Thymus (tissue), 14 donors: ENCODE measurements at places on chromosomes 2 and 18. TPM values are rescaled to one million over a fixed set of nuclear protein-coding genes. Genes with fewer than 3 reads are reported as not detected.
A peak's percentile ranks its signal among the peaks of the same experiment; 100 is the strongest.

The SERPINB12 gene
- total RNA-seq, result 2.6 TPM

The HOXD3 gene
- total RNA-seq, result 0.28 TPM

- H3K4me1 ChIP-seq, result peaks cover 33% of the 10 kb centered on the region
- DNase-seq, result peak; percentile 35
- H3K4me3 ChIP-seq, result no peak overlapping the region
Measured at GRCh38 chr2:12176623-12177454, 430.4 kb downstream of the LPIN1 start.

DNA sequence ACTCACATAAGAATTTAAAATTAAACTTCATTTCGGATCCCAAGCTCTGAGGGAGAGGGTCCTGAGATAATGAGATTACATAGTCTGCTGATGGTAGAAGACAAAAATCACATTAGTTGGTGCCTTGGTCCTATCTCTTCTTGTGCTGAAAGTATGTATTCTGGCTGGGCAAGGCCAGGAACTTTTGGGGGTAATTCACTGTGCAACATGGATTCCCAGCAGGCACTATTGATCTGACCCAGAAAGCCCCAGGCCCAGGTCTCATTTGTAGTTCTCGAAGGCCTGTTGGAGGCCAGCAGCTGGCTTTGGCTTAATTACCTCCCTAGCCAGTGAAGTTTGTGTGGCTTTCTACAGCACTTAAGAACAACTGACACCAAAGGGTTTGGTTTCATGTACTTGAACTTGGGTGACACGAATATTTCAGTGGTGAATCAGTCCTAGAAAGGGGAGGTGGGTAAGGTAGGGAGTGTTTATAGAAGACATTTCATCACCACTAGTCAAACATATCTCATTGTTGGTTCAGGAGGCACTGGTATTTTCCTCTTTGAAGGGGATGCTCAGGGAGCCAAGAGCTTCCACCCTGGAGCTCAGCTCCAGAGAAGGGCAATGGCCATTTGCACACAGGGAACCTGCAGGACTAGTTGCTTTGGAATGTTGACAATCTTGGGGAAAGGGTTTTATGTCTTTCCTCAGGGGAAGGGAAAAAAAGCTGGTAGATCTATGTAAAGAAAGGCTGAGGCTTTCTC, 217.8 kb downstream of the OSR1 start:
- no peak overlapping the region for H3K4me3 ChIP-seq
- H3K27ac ChIP-seq, result no peak overlapping the region
- H3K4me1 ChIP-seq, result no peaks in the 10 kb centered on the region
- no peaks in the 10 kb centered on the region for H3K36me3 ChIP-seq

- H3K4me3 ChIP-seq, result no peak overlapping the region
- no peak for DNase-seq
- H3K4me1 ChIP-seq, result no peaks in the 10 kb centered on the region
Measured at GRCh38 chr2:27854229-27854862, 35.8 kb downstream of the RBKS start.

DNA sequence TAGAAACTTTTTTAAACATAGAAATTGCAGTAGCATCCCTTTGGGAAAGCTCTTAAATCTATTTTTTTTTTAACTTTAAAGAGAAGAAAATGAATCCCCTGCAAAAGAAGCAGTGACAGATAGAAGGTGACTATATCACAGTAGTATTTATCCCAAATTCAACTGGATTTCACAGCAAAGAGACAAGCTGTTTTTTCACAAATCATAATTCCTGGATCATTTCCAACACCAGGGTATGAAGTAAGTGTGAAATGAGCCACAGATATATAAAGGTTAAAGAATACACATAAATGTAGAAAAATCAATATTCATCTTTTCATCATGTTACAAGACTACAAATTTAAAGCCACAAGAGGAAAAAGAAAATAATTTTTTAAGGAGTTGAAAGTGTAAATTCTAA, 1404.9 kb upstream of the NXPH2 start:
- no peak overlapping the region for H3K27ac ChIP-seq
- H3K36me3 ChIP-seq, result no peaks in the 10 kb centered on the region
- no peaks in the 10 kb centered on the region for H3K27me3 ChIP-seq
- H3K4me3 ChIP-seq, result no peak overlapping the region

DNA sequence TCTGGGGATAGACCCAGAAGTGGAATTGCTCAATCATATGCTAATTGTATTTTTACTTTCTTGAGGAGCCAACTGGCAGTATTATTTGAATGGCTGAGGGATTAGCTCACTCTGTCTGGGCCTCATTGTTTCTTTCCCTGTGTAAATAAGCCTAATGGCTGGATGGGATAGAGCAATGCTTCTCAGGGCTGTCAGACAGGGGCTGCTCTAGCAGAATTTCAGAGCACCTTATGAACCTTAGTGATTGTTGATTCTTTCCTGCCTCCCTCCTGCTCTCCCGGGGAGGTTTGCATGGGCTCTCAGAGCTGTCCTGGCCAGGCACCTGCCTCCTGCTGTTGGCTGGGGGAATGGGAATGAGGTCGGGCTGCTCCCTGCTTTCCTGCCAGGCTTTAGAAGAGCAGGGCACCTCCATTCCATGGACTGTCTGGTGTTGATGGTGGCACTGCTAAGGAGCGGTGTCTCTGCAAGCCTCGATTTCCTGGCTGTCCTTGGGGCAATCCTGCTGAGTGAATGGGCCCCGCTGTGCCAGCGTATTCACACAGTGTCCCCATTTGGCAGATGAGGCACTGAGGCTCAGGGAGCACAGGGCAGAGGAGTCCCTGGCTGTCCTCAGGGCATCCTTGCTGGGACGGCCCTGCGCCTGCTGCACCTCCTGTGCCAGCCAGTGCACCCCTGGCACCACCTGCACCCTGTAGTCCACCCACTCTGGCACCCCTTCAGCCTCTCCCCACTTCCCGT, 468.2 kb upstream of the HS6ST1 start:
- H3K27me3 ChIP-seq, result no peaks in the 10 kb centered on the region
- no peaks in the 10 kb centered on the region for H3K36me3 ChIP-seq
- H3K27ac ChIP-seq, result no peak overlapping the region
- DNase-seq, result no peak
- H3K4me3 ChIP-seq, result no peak overlapping the region

- peaks cover 36% of the 10 kb centered on the region for H3K27me3 ChIP-seq
- DNase-seq, result peak; percentile 54
- H3K36me3 ChIP-seq, result no peaks in the 10 kb centered on the region
Measured at GRCh38 chr2:224039080-224039769, at the start of gene SERPINE2. TSS of gene SERPINE2 (minus strand) at chr2:224039286. CDS start at chr2:224001900, 37,386 bp downstream.
